Activated CD4-positive, alpha-beta T cell treated with anti-CD3 and anti-CD28 coated beads, Interleukin-2, amount 50 U/mL, for 1 hour (primary cell): ENCODE measurements at places on chromosomes 7 and 10.

- DNase-seq, result no peak
Observed at GRCh38 chr7:32500922-32501341, 5.6 kb downstream of the AVL9 start.

DNA sequence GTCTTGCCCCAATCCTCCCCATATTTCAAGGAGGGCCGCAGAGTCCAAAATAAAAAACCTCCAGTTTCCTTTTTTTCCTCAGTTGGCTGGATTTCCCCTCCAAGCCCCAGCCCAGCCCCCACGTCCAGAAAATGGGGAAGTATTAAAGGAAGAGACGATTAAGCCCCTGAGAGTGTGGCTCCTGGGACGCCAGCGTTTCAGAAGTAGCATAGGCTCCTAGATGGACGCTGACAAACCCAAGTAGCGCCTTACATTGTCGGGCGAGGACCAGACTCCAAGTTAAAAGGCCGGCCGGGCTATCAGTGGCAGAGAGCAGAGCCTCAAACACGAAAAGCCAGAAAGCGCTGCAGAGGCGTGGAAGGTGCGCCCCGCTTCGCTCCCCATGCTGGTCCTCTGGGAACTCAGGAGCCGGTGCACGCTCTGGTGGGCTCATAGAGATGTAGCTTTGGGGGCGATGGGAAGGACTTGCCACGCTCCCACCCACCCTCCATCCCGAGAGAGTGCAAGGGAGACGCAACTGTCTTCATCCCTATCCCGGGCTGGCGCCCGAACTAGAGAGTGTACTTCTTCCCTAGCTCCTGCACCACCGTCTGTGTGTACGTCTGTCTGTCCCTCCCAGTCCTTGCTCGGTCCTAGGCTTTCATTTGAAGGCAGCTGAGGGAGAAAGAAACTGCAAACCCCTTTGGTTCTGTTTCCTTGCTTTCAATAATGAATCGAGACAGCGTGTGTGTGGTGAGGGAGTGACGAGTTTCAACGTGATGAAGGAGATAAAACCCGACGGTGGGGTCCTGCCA is 6.3 kb upstream of the EMX2 start:
- no peak for DNase-seq

- DNase-seq, result no peak
Observed at GRCh38 chr10:124175701-124176348, 82.4 kb upstream of the CHST15 start.

DNA sequence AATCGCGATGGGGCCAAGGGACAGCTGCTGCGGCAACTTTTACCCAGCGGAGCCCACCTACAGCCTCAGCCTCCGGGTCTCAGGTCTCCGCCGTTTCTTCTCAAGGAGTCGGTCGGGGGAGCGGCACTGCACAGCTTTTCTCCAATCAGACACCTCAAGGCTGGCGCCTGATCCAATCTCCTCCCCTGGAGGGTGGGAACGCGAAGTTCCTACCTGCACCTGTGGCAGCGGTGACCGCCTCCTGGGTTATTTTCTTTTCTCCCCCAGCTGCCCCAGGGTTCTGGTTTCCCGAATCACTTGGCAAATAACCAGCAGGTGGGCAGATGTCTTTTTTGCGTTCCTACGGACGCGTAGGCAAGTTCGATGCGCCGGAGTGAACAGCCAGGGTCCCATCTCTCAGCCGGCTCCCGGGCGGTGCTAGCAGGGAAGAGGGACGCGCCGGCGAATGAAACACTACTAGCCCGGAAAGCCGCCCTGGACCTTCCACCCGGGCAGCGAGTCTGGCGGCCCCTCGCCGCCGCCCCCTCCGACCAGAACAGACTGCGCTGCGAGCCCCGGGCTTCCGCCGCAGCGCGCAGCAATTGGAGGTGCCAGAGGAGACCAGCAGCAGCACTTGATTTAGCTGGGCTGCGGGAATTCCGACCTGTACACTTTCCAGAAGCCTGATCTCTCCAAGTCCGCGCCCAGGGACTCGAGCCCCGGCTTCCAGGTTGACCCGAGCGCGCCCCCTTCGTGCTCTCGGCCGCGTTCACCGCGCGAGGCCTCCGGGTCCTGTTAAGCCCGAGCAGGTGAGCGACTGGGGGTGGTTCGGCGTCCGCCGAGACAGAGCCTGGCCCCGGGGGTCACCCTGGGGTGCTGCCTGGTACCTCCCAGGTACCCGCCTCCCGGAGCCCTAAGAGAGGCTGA is at the start of gene PRR15:
Gene PRR15 (plus strand): TSS at position 246 of the 906 bp plus-strand sequence. CDS start 2,495 bp downstream, outside the sequence.
- DNase-seq, result no peak

DNA sequence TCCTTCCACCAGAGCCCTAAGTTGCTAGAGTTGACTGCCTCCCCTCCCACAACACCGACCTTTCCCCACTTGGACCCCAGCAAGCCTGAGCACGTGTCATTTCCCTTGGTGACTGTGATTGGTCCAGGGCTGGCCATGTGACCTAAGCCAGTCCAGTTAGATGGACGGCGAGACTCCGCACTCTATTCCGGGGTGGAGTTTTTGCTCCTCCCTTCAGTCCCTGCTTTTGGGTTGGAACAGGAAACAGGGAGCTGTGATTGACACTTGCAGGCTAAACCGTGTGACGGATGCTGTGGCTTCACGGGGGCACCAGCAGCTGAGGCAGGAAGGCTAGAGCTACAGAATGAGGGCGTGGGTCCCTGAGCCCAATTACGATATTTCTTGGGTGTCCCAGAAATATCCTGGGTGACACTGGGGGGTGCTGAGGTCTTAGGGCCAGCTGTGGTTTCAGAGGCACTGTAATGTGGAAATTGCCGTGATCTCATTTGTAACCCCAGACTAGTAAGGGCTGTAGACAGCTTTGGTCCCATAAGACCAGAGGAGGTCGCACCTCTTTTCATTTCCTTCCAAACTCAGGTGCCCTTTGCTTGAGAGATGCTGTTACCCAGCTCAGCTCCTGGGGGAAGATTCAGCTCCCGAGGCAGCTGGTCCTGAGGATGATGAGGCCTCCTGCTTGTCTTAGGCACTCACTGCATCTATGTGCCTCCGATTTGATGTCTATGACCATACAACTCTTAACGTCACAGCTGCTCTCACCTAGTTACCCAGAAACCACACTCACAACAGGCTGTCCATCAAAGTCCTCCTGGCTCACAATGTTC is 102.7 kb upstream of the NPTX2 start:
- no peak for DNase-seq

GRCh38 chr10:124022066-124022465 is 71.3 kb downstream of the CHST15 start:
- DNase-seq, result no peak

DNA sequence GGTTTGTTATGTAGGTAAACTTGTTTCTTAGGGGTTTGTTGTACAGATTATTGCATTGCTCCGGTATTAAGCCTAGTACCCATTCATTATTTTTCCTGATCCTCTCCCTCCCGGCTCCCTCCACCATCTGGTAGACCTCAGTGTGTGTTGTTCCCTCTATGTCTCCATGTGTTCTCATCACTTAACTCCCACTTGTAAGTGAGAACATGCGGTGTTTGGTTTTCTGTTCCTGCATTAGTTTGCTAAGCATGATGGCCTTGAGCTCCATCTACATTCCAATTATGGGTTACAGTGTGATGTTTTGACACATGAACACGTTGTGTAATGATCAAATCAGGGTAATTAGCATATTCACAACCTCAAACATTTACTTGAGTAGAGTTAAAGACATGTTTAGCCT is 237.5 kb downstream of the ABCA13 start:
- no peak for DNase-seq

DNA sequence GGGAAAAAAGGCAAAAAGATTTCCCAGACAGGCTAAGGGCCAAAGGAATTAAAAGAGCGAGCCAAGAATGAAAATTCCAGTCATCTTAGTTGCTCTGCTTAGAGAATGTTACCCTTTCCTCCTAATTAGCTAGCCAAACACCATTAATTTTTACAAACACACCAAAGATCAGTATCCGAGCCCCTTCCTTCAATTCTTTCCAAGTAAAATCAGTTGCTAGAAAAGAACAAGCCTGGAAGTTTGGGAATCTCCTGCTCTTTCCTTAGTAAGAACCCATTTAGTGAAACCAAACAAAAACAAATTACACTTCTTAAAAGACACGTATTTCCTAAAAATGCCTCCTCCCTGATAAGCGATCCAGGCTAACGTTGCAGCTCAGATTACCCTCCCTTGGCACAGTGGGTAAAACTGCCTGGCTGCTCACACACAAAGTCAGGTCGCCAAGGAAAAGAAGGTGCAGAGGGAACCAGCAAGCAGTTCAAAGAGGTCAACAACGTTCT is 57.1 kb upstream of the ABLIM1 start:
- DNase-seq, result no peak

- DNase-seq, result peak; percentile 11
Observed at GRCh38 chr10:1063232-1063865, 7.2 kb downstream of the WDR37 start.

- no peak for DNase-seq
Observed at GRCh38 chr7:45921699-45922519, 837 bp upstream of the IGFBP3 start.

DNA sequence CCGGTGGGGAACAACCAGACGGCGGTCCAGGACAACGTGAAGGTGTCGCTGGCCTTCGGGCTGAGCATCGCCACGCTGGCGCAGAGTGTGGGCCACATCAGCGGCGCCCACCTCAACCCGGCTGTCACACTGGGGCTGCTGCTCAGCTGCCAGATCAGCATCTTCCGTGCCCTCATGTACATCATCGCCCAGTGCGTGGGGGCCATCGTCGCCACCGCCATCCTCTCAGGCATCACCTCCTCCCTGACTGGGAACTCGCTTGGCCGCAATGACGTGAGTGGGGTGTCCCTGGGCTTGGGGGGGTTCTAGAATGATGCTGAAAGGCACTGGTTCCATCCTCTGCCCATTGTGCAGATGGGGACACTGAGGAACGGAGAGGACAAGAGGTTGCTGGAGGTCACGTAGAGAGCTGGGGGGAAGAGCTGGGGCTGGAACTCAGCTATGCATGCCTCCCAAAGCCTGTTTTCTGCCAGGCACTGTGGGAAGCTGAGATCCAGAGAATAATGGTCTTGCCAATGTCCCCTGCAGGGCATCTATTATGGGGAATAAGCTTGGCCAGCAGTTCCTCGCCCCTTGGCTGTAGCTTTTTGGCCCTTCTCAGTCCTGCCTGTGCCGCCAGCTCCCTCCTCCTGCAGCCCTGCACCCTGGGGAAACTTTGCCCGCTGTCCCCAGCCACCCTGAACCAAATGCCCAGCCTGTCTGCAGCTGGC is 523 bp downstream of the AQP1 start:
- DNase-seq, result no peak

DNA sequence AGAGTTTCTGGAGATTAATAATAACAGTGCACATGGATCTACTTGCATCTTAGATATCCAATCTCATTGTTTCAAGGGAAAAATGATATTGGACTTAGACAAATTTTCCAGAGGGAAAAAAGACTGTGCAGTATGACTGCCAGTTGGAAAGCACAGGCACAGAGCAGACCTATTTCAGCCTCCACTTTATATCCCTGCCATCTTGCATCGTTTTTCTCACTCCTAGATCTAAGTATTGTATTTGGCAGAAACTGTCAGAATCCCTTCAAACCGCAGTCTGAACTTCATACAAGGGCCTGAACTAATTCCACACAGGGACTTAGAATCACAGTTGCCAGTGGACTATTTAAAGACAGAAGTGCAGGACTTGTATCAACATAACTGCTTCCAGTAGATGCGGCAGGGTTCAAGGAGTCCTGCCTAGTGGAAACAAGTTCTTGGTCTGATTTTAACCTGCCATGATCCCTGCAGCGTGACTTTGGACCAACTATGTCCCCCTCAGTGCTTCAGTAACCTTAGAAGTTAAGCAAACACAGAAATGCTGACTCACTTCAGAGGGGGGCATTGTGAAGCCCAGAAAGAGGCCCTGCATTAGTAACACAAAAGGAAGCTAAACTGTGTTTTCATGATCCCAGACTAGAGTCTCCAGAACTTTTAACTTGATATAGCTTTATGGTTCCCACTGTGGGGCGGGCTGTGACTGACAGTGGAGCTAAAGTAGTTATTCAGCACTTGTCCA is 95.7 kb upstream of the PALS2 start:
- DNase-seq, result no peak

DNA sequence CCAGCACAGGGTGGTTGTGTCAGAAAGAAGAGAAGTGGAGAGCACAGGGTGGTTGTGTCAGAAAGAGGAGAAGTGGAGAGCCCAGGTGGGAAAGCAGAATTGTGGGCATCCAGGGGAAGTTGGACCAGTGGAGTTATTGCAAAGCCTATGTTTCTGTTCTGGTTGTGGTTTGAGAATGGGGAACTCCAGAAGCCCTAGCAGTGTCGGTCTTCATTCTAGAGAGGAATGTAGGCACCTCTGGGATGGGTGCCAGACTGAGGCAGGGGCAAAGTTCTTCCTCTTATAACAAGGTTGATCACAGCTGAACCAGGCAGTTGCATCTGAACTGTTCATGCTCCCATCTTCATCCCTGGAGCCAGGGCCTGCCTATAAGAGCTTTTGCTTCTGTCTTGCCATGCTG is 954 bp downstream of the FSCN3 start:
- no peak for DNase-seq

- no peak for DNase-seq
Observed at GRCh38 chr7:150367677-150368095, 936 bp upstream of the REPIN1 start.

GRCh38 chr7:89760690-89761089 is 393.6 kb upstream of the STEAP1 start:
- no peak for DNase-seq

GRCh38 chr10:117112220-117112619 is 25.9 kb downstream of the VAX1 start:
- no peak for DNase-seq

- DNase-seq, result no peak
Observed at GRCh38 chr7:28558236-28558635, 145.9 kb downstream of the CREB5 start.

- DNase-seq, result no peak
Observed at GRCh38 chr7:4781366-4782069, 6.1 kb downstream of the AP5Z1 start.

GRCh38 chr7:3196629-3197400 is 104.2 kb upstream of the SDK1 start:
- DNase-seq, result no peak
